Fibroblast of lung (primary cell): ENCODE measurements at places on chromosomes 6 and 20.
A peak's percentile ranks its signal among the peaks of the same experiment; 100 is the strongest.

GRCh38 chr6:24330137-24330732 lies 27.6 kb downstream of the DCDC2 start:
- no peak for DNase-seq

DNA sequence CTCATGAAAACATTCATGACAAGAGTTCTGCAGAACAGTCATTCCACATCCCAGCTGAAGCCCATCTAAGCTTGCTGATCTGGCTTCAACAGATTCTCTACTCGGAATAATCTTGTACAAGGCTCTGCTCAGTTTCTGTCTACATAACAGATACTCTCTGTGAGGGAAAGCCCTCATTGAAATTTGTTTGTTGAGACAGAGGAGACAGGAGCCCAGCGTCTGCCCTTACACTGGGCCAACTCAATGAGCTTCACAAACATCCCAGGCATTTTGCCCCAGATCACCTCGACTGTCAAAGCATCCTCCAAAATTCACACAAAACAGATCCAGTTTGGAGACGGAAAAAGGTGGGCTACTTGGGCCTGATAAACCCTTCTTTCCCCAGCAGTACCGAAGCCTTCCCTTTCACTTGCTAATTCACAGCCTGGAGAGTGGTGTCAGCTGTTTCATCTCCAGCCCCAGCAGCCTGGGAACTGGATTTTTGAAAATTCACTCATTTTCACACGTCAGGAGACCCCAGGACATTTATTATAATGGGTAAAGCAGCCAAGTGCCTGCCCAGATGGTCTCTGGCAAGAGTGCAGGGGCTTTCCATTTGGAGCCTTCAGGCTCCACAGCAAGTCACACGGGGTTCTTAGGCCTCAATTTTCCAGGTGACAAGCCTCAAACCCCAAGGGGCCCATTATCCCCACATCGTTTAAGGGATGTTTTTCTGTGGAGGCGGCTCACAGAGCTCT lies 7.3 kb downstream of the CCDC167 start:
- DNase-seq: no peak

GRCh38 chr6:84013931-84014330 lies 19.6 kb upstream of the MRAP2 start:
- DNase-seq: no peak

DNA sequence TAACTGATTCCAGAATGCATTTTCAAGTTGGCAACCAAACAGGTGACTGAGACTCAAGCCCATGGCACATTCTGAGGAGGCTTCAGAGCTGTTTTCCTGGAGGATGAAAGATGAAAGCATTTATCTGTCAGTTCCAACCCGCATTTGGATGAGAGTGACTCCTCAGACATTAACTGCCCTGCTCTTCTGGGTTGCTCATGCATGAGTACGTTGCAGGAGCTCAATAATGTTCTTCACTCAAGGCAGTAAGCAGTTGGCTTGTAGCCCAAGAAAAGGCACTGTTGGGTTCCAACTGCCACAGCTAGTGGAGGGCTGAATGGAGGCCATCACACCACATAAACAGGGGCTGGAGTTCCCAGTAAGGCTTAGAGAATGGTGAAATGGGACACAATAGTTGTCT lies 155.3 kb downstream of the FUT9 start:
- no peak for DNase-seq

- DNase-seq: peak; percentile 47
Measured at GRCh38 chr20:46056970-46057855, 28.2 kb downstream of the SLC12A5 start.

DNA sequence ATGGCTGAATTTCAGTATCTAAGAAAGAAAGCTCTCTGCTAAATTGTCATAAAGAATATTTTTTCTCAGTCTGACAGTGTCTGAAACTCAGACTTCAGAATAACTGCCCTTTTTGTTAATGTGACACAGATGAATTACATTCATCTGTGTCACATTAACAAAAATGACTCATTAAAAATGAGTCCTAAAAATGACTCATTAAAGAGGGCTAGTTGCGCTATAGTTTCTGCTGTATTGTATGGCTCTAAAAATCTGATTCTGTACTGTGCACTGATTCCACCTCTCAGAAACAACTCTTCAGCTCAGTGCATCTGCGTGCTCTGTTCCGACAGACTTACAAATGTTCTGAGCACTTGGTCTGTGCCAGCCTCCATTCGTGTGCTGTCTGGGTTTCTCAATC lies 15.0 kb downstream of the RNF114 start:
- peak; percentile 78 for DNase-seq

DNA sequence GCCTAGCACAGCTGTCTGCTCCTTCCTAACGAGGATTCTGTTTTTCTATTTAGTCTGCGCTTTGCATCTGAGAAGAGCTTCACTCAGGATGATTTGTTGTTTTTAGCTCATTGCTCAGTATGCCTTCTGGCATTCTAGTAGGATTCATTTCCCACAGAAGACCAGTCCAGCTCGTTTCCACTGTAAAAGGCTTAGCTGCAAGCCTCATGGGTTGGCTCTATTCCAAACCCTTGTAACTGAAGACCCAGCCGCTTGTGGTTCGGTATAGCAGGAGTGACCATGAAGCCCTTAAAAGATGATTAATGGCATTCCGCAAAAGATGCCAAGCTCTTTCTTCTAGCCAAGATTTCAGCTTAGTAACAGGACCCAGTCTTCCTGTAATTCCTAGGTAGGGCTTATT lies 7.2 kb downstream of the ADGRF1 start:
- DNase-seq: peak; percentile 84

GRCh38 chr6:143536866-143537691 lies 25.6 kb upstream of the FUCA2 start:
- peak; percentile 61 for DNase-seq

DNA sequence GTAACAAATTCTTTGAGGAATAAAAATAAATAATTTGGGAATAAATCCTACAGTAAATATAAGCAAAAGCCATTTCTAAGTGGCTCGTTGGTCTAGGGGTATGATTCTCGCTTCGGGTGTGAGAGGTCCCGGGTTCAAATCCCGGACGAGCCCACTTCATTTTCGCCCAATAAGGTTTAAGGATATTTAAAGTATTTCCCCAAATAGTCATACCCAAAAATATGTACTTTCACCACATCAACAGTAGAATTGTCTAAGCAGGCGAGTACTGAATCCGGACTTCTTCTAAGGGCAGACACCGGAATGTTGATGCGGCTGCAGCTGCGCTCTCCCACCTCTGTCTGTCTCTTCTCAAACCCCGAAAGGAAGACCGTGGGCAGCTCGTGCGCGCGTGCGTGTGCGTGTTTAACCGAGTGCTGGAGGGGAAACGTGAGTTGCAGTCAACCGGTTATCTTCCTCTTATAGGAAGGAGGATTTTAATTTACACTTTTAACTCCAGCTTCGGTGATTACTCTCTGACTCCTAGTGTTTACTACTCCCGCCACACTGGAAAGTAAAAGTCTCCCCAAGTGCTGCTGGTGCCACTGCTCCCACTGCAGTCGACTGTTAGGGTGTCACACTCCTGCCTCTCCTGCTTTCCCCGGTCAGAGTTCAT lies 155.7 kb upstream of the PRSS16 start:
- DNase-seq: peak; percentile 85

DNA sequence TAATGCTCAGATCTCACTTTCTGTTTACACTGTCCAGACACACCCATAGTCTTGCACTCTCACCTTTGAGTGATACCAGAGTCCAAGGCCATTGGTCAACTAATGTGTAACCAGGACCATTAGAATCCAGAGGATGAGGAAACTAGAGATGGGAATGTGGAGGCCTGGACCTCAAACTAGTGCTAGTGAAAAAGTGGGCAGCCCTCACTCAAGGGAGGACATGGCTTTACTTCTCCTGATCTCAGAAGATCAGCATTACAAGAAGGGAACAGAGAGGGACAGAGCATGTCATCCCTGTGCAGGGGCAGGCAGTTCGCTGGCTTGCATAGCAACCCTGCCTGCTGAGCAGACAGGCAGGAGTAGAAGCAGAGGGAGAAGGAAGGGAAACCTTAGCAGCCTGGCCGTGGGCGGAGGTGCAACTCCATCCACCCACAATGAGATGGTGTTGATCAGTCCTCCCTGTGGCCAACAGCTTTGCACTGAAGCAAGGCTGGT lies 22.6 kb upstream of the XRN2 start:
- DNase-seq: no peak

GRCh38 chr20:13355941-13356486 lies 134.9 kb downstream of the ISM1 start:
- DNase-seq: no peak

- DNase-seq: no peak
Measured at GRCh38 chr20:15618110-15618509, 955.1 kb downstream of the KIF16B start.

GRCh38 chr6:28782113-28782673 lies 141.6 kb downstream of the TRIM27 start:
- DNase-seq: no peak

- peak; percentile 41 for DNase-seq
Measured at GRCh38 chr6:91155129-91155785, 568.4 kb upstream of the MAP3K7 start.

DNA sequence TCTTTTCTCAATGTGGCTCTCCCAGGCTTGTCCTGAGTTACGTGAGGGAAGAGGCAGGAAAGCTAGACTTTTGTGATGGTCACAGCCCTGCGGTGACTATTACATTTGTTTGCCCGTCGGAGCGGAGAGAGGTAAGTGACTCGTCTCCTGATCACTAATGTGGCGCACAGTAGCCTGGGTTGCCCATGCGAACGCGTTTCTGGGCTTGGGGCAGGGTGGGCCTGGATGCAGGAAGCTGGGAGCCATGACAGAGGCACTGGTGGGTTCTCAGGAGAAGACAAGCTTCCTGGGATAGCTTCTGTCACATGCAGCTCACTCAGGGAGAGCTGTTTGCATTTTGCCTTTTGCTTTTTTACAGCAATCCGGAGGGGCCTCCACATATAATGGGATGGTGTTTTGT lies 60.6 kb downstream of the IGF2R start:
- no peak for DNase-seq

DNA sequence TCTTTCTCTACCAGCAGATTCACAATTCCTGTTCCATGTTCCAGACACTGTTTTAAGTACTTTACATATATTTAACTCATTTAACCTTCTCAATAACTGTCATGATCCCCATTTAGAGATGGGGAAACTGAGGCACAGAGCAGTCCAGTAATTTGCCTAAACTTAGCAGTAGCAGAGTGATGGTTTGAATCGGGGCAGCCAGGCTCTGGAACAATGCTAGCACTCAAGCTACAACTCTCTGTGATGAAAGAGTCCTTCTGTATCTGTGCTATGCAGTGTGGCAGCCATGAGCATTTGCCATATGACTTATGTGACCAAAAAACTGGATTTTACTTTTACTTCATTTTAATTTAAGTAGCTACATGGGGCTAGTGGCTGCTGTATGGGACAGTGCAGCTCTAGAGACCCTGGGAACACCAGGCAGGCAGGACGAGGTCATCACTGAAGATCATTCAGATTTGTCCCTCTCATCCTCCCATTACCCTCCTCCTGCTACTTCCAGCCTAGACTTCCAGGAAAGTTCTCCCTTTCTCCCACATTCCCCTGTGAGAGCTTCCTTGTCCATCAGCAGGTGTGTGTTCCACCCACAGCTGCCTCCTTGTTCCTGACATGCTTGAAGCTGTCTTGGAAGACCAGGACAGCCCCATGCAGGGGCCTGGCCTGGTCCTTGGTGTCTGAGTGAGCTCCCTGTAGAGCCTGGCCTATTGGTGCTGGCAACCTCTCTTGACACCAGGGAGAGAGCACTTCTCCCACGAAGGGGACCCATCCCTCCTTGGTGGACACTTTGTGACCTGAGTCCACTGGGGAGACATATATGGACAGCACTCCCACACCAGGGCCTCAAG lies 157.0 kb downstream of the MRPL14 start:
- DNase-seq: no peak

- peak; percentile 5 for DNase-seq
Measured at GRCh38 chr6:70396796-70397729, 16.2 kb upstream of the FAM135A start.

- DNase-seq: peak; percentile 64
Measured at GRCh38 chr6:11277275-11278206, 45.1 kb upstream of the NEDD9 start.

GRCh38 chr6:56517155-56517745 lies 125.4 kb downstream of the DST start:
- DNase-seq: peak; percentile 32

DNA sequence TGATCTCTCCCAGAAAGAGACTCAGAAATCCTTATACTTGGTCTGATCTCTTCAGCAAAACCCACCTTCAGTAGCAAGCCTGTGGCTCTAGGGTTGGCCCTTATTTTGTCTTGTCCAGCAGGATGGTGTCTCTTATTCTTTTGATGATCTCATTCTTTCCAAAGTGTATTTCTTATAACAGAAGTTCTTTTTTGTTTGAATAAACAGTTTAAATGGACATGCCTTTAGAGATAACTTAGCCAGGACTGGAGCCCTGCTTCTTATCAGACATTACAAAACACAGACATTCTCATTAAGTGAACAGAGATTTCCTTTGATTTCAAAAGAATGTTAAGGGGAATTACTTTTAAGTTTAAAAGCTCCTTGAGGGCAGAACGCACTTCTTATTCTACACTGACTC lies 31.7 kb downstream of the KCNS1 start:
- no peak for DNase-seq

- DNase-seq: peak; percentile 48
Measured at GRCh38 chr6:36131511-36132245, 1.4 kb downstream of the MAPK13 start.

DNA sequence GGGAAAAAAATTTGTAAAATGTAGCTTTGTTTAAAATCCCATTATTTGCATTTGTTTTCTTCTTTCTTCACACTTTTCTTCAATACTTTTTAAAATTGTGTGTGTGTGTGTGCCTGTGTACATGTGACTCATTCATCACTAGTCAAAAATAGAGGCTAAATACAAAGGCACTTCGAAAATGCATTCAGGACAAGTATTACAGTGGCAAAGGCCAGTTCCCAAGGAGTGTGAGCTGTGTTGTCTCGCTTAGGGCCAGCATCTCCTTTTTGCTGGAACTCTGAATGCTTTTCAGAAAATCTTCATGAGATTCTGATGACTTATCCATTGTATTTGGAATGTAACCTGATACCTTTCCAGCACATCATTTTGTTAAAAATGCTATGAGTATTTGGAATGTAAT lies 288.5 kb upstream of the CNR1 start:
- no peak for DNase-seq

GRCh38 chr6:120355822-120356221 lies 978.5 kb downstream of the TBC1D32 start:
- peak; percentile 55 for DNase-seq

- peak; percentile 48 for DNase-seq
Measured at GRCh38 chr6:88722686-88723085, 240.7 kb downstream of the RNGTT start.

- DNase-seq: no peak
Measured at GRCh38 chr20:57856658-57857057, 146.8 kb upstream of the PMEPA1 start.

GRCh38 chr6:122947355-122947754 lies 48.7 kb upstream of the CLVS2 start:
- DNase-seq: no peak

DNA sequence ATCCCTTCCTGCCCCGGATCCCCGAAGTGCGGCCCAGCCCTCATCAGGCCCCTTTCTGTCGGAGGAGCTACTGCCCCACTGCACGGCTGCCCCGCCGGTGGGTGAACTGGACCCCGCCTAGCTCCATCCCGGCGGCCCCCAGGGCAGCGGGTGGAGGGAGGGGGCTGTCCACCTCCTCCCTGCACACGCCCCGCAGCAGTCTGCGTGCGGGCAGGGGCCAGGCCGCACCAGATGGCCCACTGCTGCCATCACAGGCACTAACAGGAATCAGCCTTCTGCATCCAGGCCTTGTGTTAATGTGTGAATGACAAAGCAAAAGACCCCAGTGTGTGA lies 54.9 kb upstream of the UNC93A start:
- no peak for DNase-seq

GRCh38 chr6:167968091-167968490 lies 29.4 kb upstream of the KIF25 start:
- no peak for DNase-seq
